ENCODE measurements at places on chromosomes 2 and 18. TPM values are rescaled to one million over a fixed set of nuclear protein-coding genes. Genes with fewer than 3 reads are reported as not detected.

DNA sequence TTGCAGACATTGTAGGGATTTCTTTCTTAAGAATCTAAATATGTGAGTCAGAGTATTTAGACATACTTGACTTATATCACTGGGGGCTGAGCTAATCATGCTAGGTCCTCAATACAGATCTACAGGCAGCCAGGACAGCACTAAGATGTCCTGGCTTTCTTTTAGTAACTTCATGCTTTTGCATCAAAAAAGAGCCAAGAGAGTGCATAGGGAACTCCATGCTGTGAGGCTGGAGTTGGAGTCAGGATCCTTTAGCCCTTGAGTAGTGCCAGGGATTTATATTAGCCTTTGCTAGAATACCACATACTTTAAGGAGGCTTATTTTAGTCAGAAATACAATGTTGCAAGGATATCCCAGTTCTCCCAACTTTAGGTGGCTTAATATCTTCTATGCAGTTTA, 289.7 kb downstream of the CCDC85A start:
- DNase-seq, result no peak

- peak; percentile 64 for DNase-seq
Measured at GRCh38 chr2:114219456-114219855, 223.0 kb upstream of the DPP10 start.

GRCh38 chr2:52964916-52965530, 802.6 kb upstream of the CHAC2 start:
- no peak for DNase-seq

DNA sequence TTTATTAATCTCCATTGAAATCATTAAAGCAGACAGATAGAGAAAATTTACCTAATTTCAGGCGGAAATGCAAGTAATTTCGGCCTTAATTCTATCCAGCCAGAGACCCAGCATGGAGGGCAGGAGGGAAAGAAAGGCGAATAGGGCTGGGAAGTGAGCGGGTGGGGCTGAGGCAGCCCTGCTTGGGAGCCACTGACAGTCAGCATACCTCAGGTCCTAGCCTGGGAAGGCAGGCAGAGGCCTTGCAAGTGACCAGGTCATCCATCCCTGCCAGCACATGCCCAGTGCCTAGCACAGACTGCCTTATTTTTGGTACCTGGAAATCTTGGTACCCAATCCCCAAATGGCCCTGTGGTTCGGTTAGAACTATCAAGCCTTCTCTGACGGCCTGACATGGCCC, 1.5 kb downstream of the GDF7 start:
- DNase-seq, result no peak

DNA sequence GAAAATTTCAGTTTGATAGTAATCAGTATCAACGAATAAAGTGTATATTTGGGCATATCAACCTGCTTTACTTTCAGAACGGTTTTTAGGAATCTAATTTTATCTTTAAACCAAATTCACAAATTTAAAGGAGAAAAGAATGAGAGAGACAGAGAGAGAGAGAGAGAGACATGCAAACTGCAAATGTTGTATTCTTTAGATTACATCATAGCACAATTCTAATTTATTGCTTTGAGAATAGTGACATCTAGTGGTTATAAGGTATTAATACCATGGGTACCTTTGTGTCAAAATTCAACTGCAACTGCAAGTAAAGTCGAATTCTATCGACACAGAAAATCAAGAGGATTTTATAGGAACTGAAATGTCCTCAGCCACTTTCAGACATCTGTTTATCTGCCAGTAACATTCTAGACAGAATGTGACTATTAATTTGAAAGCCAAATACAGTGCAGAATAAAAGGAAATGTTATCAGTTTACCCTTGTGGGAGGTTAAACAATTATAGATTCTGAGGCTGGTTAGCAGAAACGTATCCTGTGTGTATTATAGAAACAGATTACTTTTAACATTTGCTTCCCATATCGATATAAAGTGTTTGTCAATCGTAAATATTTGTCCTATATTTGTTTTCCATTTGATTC, 529.8 kb upstream of the VRK2 start:
- peak; percentile 61 for DNase-seq

DNA sequence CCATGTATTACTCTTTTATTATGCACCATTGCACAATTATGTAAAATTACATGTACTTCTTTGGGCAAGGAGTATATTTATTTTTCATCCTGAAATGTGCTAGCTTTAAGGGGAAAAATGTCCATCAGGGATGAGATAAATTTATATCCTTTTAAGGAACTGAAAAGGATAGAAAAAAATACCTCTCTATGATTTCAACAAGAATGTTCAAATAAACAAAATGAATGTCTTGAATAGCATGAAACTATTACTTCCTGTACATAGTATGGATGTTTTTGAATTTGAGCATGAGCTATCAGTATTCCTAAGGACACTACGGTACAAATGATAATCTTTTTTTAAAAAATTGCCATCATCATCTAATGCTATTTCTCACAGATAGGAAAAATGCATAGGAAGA, 1611.9 kb upstream of the ZEB2 start:
- DNase-seq, result no peak

GRCh38 chr18:63187791-63188460, 131.6 kb downstream of the BCL2 start:
- peak; percentile 60 for DNase-seq

- no peak for DNase-seq
Measured at GRCh38 chr2:126828491-126828890, 70.2 kb upstream of the TEX51 start.

DNA sequence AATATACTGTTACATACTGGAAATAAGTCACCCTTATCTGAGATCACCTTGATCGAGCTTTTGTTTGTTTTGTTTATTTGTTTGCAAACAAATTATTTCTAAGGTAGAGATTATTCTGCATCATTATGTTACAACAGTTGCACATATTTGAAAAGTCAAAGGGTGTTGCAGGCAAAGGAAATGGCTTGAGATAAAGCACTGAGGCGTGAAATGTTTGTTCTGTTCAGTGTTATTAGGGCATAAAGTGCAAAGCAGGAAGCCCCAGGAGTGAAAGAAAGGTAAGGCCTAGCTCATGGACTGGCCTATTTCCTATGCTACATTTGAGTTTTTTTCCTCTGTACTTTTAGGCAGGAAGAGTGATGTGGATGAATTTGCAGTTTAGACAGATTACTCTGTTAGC, 1815.6 kb upstream of the LRRTM1 start:
- DNase-seq, result no peak

DNA sequence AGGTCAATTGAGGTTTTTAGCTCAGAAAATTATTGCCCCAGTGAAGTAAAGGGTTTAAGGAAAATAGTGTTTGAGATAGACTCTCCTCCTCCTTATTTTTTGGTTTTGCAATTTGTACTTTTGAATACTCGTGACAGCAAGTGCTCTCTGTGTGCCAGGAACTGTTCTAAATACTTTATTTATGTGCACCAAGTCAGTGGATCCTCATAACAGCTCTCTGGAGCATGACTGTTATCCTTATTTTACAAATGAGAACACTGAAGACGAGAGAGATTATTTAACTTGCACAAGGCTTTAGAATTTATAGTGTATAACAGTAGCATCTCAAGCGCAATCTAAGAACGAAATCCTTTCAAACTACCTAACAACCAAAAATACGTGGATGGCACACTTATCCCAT, 24.7 kb downstream of the BABAM2 start:
- no peak for DNase-seq

Gene STRADB
- 25.1 TPM for total RNA-seq

Gene TSPYL6
- 0.21 TPM for total RNA-seq

Gene MC2R
- total RNA-seq, result not detected

Gene CTAGE1
- not detected for total RNA-seq

Gene TMEM169
- total RNA-seq, result 1.4 TPM
